DMS53 (cell line): ENCODE measurements at places on chromosomes 5 and 9.

DNA sequence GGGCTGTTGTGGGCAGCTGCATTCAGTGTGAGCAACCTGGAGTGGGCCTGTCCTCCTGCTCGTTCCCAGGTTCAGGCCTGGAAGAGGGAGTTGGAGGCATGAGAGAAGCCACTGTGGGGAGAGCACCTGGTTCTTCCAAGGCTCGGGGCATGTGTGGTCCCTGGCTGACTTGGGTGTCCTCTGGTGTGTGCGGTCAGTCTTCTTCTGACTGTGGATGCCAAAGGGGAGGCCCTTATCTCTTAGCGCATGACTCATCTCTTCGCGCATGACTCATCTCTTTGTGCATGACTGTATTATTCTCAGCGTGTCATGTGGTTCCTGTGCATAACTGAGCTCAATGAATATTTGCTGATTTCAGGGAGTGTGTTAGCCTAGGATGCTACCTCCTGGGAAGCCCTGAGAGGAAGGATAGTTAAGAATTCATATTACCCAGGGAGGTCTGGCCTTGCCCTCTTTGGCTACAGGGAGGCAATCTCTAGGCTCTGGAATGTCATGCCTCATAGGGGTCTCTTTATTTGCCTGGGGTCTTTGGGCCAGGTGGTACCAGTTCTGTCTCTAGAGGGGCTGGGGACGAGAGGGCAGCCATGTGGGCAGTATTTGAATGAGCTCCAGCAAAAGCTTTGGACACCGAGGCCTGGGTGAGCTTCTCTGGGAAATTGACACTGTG lies 188.7 kb downstream of the HSPA4 start:
- DNase-seq = peak; percentile 98

DNA sequence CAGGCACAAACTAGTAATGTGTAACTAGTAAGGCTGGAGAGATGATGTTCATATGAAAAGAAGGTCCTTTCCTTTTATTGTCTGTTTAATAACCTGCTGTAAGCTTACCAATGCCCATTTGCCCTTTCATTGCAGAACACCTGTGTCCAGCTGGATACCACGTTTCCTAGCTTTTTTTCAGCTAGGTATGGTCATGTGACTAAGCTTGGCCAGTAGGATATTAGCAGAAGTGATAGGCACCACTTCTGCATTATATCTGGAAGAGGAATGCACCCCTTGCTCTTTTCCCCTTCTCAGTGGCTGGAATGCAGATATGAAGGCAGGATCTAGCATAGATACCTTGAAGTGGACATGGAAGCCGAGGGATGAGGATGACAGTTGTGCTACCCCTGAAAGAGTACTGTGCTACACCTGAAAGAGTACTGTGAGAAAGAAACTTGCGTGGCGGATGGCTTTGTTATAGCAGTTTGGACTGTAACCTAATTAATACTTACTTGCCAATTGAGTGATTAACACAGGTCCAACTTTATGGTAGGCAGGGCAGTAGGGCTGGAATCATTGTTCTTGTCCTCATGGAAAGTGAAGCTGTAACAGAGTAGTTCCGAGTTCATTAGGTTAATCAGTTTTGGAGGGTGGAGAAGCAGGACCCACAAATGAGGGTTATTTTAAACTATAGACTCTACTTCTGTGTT lies 6.8 kb downstream of the SMIM32 start:
- no peak for DNase-seq

GRCh38 chr5:157689942-157690689 lies 18.8 kb downstream of the C5orf52 start:
- no peak for DNase-seq

DNA sequence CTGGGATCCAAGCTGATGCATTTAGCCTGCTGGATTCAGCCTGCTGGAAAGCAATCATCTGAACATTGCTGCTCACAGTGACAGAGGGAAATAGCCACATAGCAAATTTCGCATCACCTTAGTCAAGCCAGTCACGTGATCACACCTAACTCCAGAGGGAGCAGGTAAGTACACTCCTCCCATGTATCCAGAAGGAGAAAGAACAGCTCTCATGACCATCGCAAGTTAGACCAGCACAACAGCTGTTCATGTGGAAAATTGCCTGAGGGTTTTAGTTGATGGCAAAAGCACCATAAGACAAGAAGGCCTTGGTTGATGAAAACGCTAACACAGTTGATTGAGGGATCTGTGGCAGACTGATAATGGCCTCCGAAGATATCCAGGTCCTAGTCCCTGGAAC lies 34.2 kb upstream of the MYO10 start:
- no peak for DNase-seq

DNA sequence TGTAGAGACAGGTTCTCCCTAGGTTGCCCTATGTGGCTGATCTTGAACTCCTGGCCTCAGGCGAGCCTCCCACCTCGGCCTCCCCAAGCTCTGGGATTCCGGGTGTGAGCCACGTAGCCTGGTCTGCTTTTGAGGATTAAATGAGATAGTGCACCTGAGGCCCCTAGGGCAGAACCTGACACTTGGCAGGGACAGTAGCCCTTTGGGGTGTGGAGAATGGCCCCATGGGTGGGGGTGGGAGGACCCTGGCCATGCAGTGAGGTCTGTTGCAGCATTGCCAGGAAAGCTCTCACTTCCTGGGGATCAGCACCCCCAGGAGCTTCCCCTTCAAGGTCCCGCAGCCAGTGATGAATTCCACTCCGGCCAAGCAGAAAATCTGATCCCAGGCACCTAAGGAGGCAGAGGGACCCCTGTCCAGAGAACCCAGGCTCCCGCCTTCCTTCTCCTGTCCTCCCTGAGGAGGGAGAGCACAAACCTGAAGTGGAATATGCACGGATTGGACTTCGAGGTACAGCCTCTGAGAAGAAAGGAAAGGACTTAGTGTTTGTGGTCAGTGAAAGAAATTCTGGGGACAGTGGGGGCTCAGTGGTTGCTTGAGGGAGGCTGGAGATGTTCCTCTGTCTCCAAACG lies 73.9 kb upstream of the UNC5A start:
- DNase-seq = no peak

- no peak for DNase-seq
Measured at GRCh38 chr9:93699650-93700049, 123.3 kb downstream of the PHF2 start.

DNA sequence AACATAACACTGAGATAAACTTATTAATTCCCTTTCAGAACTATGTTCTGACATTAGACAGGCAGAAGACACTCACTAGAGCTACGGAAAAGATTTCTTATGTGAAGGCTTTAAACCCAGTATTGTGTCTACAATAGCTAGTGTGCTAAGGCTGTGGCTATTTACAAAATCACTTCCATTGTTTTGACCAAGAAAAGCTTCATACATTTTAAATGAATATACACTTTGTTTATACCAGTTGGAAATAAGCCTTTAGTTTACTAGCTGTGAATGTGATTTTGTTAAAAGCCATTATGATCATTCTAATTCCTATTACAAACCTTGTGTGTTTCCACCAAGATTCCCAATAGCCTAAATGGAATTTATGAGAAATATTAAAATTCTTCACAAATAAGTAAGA lies 83.0 kb downstream of the AGTPBP1 start:
- DNase-seq = no peak

GRCh38 chr9:70405808-70406433 lies 8.5 kb downstream of the KLF9 start:
- DNase-seq = no peak

DNA sequence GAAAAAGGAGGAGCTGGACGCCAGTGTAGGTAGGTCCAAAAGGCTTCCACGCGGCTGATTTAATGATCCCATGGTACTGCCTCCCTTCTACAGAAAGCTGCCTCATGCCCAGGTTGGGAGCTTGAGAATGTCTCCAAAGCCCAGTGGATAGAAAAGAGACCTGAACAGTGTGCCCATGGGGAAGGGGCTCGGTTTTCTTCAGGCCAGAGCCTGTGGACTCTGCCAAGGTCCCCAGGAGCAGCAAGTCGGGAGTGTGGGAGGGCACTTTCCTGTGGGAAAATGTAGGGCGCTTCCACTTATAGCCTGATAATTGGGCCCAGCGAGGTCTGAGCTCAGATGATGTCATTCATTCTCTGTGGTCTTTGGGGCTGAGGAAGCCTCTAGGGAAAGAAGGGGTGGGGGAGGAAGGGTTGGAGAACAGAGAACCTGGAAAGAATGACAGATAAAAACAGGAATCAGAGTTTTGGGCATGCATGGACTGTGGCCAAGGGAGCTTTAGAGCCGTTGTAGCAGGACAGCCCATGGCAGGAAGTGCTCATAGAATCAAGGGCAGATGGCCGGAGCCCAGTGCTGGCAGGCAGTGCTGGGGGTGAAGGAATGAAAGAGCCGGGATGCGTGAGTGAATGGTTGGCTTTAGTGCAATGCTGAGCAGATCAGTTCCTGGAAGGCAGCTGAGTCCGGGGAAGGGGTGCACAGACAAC lies 42.5 kb upstream of the SH3PXD2B start:
- no peak for DNase-seq

GRCh38 chr5:165333623-165334022 lies 1828.2 kb downstream of the MAT2B start:
- no peak for DNase-seq

- DNase-seq = no peak
Measured at GRCh38 chr5:168023191-168023590, 268.3 kb upstream of the WWC1 start.

DNA sequence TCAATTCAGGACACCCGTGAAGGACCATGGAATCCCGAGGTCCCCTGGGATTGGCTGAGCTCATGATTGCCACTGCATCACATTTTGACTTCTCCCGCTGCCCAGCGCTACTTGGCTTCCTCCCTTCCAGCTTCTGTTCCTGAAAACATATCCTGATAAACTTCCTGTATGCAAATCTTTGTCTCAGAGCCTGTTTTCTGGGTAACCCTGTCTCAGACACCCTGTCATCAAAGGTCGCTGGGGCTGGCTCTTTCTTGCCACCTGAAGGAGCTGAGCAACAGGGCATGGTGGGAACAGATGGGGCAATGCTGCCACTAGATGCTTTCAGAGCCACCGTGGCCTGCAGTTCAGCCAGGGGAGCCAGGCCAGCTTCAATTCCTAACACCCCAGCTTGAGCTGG lies 154.3 kb upstream of the TBC1D2 start:
- DNase-seq = no peak

GRCh38 chr5:156043351-156043750 lies 283.6 kb upstream of the SGCD start:
- DNase-seq = no peak
